Spleen (tissue), 13 donors: ENCODE measurements at places on chromosomes 4 and X. TPM values are rescaled to one million over a fixed set of nuclear protein-coding genes. Genes with fewer than 3 reads are reported as not detected.

DNA sequence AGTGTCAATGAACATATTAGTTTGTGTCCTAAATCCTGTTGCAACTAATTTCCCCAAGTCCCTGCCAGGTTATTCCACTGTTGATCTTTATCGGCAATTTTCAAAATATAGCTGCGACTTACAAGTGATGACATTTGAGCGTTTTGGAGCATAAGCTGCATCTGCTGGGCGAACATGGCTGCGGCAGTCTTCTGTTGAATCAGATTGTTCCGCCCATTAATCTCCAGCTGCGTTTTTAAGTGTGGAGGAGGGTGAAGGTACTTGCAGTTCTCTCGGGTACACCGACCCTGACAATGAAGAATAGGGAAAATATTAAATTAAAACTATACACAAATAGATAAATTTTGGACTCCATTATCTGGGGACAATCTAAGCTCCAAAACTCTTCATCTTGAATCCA lies 82.7 kb downstream of the MBNL3 start:
- DNase-seq: no peak

DNA sequence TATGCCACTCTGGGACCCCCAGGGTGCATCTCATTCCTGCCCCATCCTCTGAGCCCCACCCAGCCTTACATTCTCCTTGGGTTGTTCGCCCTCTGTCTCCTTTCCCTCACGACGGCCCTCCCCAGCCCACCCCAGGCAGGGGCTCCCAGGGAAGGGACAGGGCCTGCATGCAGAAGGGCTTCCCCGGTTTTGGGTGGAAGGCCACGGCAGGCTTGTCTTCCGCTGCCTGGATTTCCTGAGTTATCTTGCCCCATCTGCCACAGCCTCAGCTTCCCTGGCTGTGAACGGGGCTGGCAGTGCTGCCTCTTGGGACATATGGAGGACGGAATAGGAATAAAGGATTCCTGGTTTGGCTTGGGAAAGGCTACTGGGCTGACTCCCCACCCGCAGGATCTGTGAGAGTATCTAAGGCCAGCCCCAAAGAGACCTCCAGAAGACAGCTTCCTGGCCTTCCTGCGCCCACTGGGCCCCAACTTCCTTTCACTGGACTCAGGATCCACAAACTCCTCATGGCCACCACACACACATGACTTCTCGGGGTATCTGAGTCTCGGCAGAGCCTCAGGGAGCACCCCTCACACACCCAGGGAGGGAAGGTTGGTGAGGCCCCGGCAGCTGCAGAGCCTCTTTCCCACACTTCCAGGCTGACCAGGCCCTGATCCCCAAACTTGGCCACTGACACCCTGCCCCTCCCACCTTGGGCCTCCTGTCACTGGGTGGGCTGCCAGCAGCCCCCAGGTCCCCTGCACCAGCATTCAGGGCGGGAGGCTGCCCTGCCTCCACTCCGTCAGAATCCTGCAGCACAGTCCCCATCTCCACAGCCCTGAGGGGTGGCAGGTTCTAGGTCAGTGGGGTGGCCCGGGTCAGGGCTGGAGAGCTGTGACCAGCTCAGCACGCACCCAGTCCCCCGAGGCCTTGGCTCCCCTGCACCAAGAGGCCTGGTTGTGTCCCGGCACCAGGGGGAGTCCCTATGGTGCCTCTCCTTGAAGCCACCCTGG lies 3.5 kb upstream of the MXD4 start:
- DNase-seq: peak; percentile 76

GRCh38 chr4:35252866-35253265 lies 991.4 kb downstream of the ARAP2 start:
- DNase-seq: no peak

GRCh38 chr4:40337051-40337450 lies 1.9 kb downstream of the CHRNA9 start:
- DNase-seq: no peak

GRCh38 chr4:24794916-24795665 lies at the start of gene SOD3:
Gene SOD3, plus strand, starts transcription at chr4:24795573. Its CDS starts 3,949 bp downstream, at chr4:24799522.
- peak; percentile 75 for DNase-seq

- DNase-seq: no peak
Measured at GRCh38 chrX:7704205-7704604, 138.8 kb upstream of the VCX start.

DNA sequence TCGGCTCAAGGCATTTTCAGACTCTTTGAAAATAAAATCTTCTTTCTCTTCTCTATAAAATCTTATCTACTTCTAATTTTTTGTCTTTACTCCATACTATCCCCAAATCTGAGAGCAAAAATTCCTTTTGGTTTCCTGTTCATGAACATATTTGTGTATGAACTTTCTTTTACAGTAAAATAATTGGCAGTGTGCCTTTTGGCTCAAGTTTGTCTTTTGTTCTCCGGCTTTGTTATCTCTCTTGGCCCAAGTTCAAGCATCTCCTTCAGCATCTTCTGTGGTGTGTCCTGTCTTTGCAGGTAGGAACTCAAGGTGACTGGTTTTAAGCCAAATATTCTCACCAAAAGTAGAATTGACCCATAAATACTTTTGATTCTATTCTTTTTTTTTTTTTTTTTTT lies 276.6 kb upstream of the FAT1 start:
- no peak for DNase-seq

- DNase-seq: no peak
Measured at GRCh38 chr4:3355266-3355748, 62.5 kb downstream of the RGS12 start.

DNA sequence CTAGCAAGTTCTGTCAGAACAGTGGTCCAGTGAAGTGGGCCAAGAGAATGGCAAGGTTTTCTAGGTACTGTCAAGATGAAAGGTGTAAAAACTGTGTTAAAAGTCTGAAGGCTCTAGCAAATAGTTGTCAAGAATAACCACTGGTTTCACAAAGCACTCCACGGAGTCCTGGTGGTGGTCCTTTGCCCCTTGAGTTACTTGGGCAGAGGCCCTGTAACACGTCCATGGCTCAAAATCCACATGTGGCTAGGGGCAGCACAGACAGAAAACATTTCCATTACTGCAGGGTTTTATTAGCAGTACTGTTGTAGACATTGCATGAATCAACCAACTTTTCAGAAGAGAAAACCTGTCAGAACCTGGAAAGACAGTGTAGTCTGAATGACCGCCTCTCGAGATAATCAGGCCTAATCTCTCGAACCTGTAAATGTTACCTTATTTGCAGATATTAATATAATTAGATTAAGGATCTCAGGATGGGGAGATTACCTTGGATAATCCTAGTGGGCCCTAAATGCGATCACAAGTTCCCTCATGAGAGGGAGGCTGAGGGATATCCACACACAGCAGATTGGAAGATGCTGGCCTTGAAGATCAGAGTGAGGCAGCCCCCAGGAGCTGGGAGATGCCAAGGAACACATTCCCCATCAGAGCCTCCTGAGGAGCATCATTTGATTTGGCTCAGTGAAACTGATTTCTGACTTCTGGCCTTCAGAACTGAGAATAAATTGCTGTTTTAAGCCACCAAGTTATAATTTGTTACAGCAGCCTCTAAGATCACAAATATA lies 34.7 kb downstream of the ERVMER34-1 start:
- DNase-seq: no peak

GRCh38 chrX:154437971-154438893 lies 1.3 kb downstream of the GDI1 start:
- no peak for DNase-seq

- DNase-seq: no peak
Measured at GRCh38 chrX:120450163-120450562, 18.9 kb downstream of the LAMP2 start.

DNA sequence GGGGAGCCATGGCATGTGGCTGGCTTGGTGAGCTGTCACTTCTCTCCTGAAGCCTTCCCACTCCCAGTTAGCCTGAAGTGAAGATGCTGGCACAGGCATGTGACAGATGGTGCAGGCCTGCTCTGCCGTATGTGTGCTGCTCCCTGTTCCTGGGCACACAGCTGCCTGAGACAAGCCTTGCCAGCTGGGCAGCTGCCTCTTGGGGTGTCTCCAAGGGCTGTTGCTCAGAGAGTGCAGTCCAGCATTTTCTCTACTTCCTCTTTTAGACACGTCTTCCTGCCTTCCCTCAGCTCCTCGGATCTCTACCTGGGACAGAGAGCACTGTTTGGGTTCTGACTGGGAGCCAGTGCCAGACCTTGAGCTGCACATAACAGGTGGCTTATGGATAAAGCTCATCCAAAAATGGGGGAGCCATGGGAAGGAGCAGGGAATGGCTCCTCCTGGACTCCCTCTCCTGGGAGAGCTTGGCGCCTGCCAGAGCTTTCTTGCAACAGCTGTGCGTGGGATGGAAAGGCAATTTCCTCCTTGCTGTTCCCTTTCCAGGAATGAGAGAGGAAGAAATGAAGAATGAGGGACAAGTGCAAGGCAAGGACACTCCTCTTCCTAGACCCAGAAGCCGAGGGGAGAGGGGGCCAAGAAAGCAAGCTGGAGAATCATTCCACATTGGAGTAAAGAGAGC lies 132.9 kb downstream of the MSL3 start:
- DNase-seq: no peak

- DNase-seq: no peak
Measured at GRCh38 chr4:80876810-80877209, 153.7 kb upstream of the BMP3 start.

DNA sequence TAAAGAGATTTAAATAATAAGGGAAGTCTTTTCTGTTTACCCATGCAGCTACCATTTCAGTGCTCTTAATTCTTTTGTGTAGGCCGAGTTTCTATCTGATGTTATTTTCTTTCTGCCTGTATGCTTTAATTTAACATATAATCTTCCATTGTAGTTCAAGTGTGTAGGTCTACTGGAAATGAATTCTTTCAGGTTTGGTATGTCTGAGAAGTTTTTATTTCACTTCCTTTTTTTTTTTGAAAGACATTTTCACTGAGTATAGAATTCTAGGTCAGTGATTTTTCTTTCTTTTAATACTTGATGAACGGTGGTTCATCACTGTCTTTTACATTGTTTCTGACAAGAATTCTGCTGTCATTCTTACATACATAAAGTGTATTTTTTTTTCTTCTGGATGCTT lies 42.1 kb downstream of the VAMP7 start:
- DNase-seq: no peak

GRCh38 chr4:137378821-137379220 lies 153.5 kb downstream of the PCDH18 start:
- DNase-seq: no peak

- no peak for DNase-seq
Measured at GRCh38 chr4:77697860-77698590, 92.4 kb downstream of the CXCL13 start.

- no peak for DNase-seq
Measured at GRCh38 chr4:122796801-122797404, 29.7 kb upstream of the FGF2 start.

GRCh38 chrX:2497961-2498780 lies 2.6 kb downstream of the DHRSX start:
- DNase-seq: peak; percentile 41

DNA sequence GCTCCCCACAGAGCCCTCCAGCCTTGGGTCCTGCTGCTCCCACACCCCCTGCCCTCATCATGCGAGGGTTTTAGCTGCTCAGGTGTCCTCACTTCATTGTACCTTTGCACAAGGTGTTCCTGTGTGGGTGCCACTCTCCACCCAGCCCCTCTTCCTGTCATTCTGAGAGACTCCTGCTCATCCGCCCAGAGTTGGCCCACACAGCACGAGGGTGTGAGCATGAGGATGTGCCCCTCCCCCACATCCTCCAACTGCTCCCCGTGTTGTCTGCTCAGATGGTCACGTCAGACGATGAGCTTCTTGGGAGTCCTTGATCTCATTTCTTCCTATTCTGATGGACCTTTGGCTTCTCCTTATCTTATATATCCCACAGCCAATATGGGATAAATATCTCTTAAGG lies 53.2 kb downstream of the HTT-AS start:
- peak; percentile 43 for DNase-seq

- no peak for DNase-seq
Measured at GRCh38 chrX:94435799-94436198, 761.8 kb downstream of the FAM133A start.

GRCh38 chr4:87012265-87012953 lies 77.6 kb downstream of the AFF1 start:
- DNase-seq: no peak

- DNase-seq: no peak
Measured at GRCh38 chrX:2416851-2417604, 83.7 kb downstream of the DHRSX start.

GRCh38 chrX:24371391-24371972 lies 11.0 kb downstream of the SUPT20HL1 start:
- DNase-seq: no peak

DNA sequence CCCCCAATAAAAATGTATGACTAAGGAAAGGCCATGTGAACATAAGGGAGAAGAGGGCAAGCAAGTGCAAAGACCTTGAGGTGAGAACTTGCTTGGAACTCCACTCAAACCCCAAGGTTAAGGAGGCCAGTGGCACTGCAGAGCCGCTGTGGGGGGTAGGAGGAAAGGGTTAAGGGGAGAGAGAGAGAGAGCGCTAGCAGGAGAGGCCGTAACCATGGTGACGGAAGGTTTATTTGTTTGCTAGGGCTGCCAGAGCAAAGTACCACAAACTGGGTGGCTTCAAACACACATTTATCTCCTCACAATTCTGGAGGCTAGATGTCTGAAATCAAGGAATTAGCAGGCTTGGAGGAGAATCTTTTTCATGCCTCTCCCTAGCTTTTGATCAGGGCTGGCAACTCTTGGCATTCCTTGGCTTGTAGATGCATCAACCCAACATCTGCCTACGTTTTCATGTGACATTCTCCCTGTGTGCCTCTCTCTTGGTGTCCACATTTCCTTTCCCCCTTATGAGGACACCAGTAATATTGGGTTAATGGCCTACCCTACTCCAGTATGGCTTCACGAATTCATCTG lies 35.2 kb downstream of the SMIM20 start:
- no peak for DNase-seq

- no peak for DNase-seq
Measured at GRCh38 chr4:145252190-145252589, 71.8 kb upstream of the OTUD4 start.

GRCh38 chr4:186074189-186074588 lies 5.2 kb downstream of the TLR3 start:
- peak; percentile 73 for DNase-seq

DNA sequence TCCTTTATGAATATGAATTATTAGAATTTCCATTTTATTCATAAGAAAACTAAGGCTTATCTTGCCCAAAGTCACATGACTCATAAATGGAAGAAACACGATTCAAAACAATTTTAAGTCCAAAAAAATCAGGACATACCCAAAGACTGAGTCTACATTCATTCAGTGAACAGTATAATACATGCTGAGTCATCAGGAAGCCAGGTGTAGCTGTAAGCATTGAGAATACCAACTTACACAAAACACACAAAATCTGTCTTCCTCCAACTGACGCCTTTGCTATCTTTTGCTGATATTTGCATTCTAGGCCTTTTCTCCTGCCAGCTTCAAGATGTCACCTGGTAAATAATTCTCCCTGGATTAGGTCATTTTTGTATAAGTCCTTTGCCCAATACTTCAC lies 520.1 kb upstream of the GALNT7 start:
- no peak for DNase-seq

- DNase-seq: peak; percentile 96
Measured at GRCh38 chrX:129982300-129983251, at the start of gene BCORL1. Gene BCORL1, plus strand, starts transcription at chrX:129982635. Its CDS starts 22,597 bp downstream, at chrX:130005232.

- DNase-seq: no peak
Measured at GRCh38 chr4:65658117-65658516, 12.2 kb downstream of the EPHA5 start.

The SAP30 gene
- 34.1 TPM for total RNA-seq

The RAB40A gene
- 0.51 TPM for total RNA-seq

The EDNRA gene
- 16.5 TPM for total RNA-seq

The NSUN7 gene
- total RNA-seq: 4.7 TPM

The REPS2 gene
- 7.2 TPM for total RNA-seq

The MAOB gene
- total RNA-seq: 1.0 TPM

The MAGIX gene
- total RNA-seq: 4.3 TPM

The CDX4 gene
- total RNA-seq: not detected

The FGF5 gene
- not detected for total RNA-seq

The GPRASP1 gene
- 12.7 TPM for total RNA-seq

The RTL3 gene
- not detected for total RNA-seq

The CSAG2 gene
- total RNA-seq: not detected

The BANK1 gene
- 128 TPM for total RNA-seq

The ZRSR2 gene
- 27.9 TPM for total RNA-seq

The STATH gene
- not detected for total RNA-seq
